Mucosa of gallbladder (tissue), 1 donor: ENCODE measurements at places on chromosomes 2 and 18. TPM values are rescaled to one million over a fixed set of nuclear protein-coding genes. Genes with fewer than 3 reads are reported as not detected.

GRCh38 chr2:177983183-177983788 lies 89.3 kb downstream of the PDE11A start:
- peak; percentile 23 for DNase-seq

KCNG3 gene
- total RNA-seq, result 0.12 TPM

PLCD4 gene
- total RNA-seq, result 0.49 TPM

- no peak for DNase-seq
These were observed 253.1 kb upstream of the NXPH2 start for GRCh38 chr2:139033300-139033699.

DNA sequence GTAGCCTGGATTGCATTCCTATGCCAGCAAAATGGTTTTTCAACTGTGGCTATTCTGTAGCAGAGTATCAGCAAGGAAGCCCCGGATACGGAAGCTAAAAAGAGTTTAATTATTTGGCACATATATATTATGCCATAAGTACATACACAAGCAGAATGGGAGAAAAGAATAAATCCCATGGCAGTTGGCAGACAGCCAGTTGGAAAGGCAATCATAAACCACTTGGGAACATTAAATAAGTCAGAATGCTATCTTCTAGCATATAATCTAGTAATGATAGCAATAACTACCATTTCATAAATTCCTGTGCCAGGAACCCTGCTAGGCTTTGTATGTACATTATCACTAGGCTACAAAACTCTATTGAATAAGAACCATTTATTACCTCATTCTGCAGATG lies 26.0 kb downstream of the GALNT5 start:
- DNase-seq, result no peak

SLC4A3 gene
- total RNA-seq, result 7.3 TPM

DNA sequence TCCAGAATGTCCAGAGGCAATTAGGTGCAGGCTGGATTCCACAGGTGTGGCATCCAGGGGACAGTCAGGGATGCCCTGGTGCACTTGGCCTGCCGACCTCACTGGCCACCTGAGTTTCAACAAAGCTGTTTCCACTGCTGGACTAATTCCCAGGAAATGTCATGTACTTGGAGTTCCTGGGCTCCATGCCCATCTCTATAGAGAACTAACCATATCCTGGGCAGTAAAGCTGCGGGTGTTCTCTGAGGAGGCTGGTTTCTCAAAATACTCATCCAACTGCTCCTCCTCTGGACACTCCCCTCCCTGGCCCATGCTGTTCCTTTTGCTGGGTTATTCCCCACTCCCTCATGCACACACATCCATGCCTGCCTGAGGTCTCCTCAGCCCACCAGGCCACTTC lies 161.9 kb upstream of the SKOR2 start:
- no peak for DNase-seq

- no peak for DNase-seq
These were observed 340.6 kb downstream of the PAX3 start for GRCh38 chr2:221958224-221958623.

DNA sequence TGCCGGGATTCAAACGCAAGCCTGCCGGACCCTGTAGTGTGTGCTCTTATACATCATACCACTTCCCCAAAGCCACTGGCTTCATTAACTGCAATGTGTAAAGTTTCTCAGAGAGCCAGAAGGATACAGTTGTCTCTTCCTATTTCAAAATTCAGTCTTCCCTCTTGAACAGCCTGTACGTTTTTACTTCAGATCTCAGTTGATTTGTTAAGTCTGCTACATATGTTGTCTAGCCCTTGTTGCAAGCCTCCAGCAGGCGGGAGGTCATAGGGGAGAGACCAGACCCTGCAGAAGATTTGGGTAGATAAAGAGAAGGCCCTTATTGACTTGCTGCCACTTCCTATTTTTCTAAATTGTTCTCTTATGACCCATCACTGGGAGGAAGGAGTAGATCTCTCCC lies 56.2 kb downstream of the ARHGEF33 start:
- DNase-seq, result no peak

DBI gene
- 263 TPM for total RNA-seq

TCF23 gene
- total RNA-seq, result 0.12 TPM

EFR3B gene
- total RNA-seq, result 1.8 TPM

ANKRD30B gene
- total RNA-seq, result not detected

GPR45 gene
- not detected for total RNA-seq

PGAP1 gene
- 6.8 TPM for total RNA-seq

XDH gene
- total RNA-seq, result 4.6 TPM

GRCh38 chr2:7566382-7566881 lies 649.2 kb downstream of the RNF144A start:
- no peak for DNase-seq

- no peak for DNase-seq
These were observed 57.0 kb upstream of the CYRIA start for GRCh38 chr2:16722677-16723076.

DNA sequence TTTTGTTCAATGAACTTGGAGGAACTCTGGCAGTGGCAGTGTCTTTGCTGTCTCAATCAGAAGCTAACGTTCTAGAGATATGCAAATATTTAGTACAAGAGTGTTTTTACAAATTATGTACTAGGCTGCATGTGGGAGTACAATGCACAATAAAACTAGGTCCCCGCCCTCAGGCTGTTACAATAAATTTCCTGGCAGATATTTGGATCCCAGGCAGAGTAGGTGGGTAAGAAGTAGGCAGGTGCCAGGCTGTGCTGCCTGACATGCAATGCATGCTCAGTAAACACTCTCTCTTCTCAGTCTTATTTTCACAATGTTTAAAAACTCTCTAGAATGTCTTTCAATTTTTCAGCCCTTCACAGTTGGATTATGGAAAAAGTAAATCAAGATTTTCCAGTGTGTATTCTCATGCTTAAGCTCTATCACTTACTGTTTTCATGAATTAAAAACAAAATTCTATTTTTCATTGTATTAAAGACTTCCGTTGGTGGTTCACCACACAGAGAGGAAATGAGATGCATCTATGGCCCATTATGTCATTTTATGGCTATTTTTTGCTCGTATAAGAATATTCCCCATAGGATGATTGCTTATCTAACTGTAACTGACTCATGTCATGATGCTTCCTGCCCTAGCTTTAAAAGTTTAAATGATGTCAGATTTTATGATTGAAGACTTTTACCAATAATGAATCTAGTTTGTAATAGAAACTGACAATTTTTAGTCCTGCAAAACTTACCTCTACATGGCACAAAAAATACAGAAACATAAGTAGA lies 346.1 kb downstream of the RND3 start:
- DNase-seq, result no peak
